ENCODE measurements at places on chromosomes 11 and 22. TPM values are rescaled to one million over a fixed set of nuclear protein-coding genes. Genes with fewer than 3 reads are reported as not detected.

MIAT gene
- total RNA-seq = 1.1 TPM

ARHGAP42 gene
- 17.3 TPM for total RNA-seq

FHIP1B gene
- 24.9 TPM for total RNA-seq

SESN3 gene
- 0.72 TPM for total RNA-seq

DDX6 gene
- total RNA-seq = 73.3 TPM

XKR3 gene
- not detected for total RNA-seq

RTN4R gene
- total RNA-seq = 0.29 TPM

GNAZ gene
- total RNA-seq = 0.43 TPM

TRIM48 gene
- not detected for total RNA-seq

TRIM64C gene
- not detected for total RNA-seq

UPK3A gene
- total RNA-seq = not detected

EFCAB6 gene
- total RNA-seq = 1.1 TPM

HORMAD2 gene
- not detected for total RNA-seq

IZUMO1R gene
- total RNA-seq = not detected

CCDC73 gene
- total RNA-seq = not detected

OR56A1 gene
- under 0.01 TPM for total RNA-seq
